ENCODE measurements at places on chromosomes 12 and 14. TPM values are rescaled to one million over a fixed set of nuclear protein-coding genes. Genes with fewer than 3 reads are reported as not detected.

DNA sequence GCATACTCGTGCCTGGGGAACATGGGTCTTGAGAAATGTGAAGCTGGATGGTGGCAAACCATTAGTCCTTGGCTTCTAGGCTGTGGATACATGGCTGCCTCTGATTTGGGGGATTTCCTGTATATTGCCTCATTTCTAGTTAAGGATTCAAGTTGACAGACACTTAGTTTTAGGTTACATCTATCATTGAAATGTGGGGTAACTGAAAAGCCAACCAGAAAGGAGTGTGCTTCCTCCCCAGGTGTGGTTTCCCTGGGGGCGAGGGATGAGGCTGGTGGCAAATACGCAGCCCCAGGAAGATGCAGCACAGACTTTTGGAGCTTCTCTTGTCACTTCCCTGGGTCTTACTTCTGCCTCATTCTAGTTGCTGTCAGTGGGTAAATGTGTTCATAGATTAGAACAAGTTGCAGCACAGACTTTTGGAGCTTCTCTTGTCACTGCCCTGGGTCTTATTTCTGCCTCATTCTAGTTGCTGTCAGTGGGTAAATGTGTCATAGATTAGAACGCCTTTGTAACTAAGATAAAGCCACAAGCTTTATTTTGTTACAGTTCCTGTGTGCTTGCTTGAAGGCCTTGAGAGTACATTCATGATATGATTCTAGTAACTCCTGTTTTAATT is 85.1 kb downstream of the BORCS5 start:
- DNase-seq: peak; percentile 86

DNA sequence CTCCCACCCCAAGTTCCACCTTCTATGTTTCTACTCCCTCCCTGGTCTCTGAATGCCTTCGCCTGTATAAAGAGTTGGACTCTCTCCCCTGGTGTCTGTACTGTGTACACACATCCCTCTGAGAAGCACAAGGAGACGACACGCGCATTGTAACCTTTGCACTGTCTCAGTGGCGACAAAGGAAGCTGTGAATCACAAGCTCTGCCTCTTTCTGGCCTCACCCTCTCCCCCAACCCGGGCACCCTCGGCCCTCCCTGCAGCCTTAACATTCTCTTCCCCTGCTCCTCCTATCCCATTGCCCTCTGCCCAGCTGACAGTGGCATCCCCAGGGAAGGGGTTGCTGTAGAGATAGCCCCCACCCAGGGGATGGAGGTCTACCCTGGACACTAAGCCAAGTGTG is 2.5 kb upstream of the SMARCD1 start:
- DNase-seq: no peak

- no peak for DNase-seq
Measured at GRCh38 chr12:68497107-68497506, 113.6 kb upstream of the RAP1B start.

INHBE gene
- total RNA-seq: not detected

DNA sequence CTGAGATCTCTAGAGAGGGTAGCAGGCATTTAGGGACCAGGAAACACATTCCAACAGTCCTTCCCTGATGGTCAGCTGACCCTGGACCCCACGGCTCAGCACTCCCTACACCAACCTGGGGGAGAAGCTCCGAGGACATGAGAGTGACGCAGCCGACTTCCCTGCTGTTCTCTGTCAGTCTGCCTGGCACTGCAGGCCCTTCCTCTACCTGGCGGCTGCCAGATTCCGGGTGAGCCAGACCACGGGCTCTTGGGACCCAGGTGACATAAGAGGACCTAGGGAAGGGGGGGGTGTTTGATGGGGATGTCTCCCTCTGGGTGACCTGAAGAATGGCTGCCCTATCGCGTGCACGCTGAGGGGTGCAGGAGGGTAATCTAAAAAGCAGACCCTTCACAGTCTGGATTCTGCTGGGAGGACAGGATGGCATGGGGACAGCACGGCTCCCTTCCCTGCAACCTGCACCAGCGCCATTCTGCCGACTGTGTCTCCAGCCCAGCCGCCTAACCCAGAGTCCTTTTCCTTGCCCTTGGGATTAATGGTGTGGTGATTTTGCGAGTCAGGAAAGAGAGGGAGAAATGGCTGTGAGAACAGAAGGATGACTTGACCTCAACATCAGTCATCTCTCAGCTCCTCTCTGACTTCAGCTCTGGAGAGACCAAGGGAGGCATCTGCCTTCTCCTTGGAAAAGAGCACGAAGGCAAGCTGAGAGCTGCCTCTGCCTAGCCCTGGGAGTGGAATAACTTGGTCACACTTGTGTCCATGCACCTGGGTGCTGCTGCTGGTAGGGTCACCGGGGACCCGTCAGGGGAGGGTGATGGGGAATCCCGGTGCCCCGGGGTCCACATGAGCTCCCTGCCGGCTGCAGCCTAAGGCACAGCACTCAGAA is 158.5 kb downstream of the CALM1 start:
- no peak for DNase-seq

- no peak for DNase-seq
Measured at GRCh38 chr12:27428466-27428865, 18.1 kb upstream of the SMCO2 start.

DNA sequence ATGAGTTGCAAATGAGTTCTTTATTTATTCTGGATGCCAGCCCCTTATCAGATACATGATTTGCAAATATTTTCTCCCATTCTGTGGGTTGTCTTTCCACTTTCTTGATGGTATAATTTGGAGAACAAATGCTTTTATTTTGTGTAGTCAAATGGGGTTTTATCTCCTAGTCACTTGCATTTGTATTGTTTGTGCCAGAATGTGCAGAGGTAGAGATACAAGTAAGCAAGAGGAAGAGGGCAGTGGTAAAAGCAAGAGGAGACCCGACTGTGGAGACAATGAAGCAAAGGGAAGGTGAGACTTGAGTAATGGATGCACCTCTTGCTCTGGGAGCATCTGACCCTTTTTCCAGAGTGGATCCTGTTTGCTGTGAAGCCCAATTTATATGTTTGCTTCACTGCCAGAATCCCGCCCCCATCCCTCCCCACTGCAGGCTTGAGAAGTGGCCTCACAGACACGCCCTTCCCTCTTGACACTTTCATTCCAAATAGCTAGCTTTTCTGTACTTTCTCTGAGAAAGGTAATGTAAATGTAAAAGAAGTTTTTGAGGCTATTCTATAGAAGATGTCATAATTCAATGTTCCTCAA is 786 bp upstream of the PFKM start:
- DNase-seq: no peak

GRCh38 chr12:47813511-47814196 is 6.0 kb downstream of the HDAC7 start:
- DNase-seq: peak; percentile 68

- no peak for DNase-seq
Measured at GRCh38 chr12:8681129-8681884, 16.5 kb upstream of the RIMKLB start.

GRCh38 chr12:50042693-50043092 is 14.7 kb upstream of the ASIC1 start:
- no peak for DNase-seq

CCDC85C gene
- 9.1 TPM for total RNA-seq

SSTR1 gene
- total RNA-seq: not detected

PAH gene
- not detected for total RNA-seq

SMCO3 gene
- not detected for total RNA-seq

DNA sequence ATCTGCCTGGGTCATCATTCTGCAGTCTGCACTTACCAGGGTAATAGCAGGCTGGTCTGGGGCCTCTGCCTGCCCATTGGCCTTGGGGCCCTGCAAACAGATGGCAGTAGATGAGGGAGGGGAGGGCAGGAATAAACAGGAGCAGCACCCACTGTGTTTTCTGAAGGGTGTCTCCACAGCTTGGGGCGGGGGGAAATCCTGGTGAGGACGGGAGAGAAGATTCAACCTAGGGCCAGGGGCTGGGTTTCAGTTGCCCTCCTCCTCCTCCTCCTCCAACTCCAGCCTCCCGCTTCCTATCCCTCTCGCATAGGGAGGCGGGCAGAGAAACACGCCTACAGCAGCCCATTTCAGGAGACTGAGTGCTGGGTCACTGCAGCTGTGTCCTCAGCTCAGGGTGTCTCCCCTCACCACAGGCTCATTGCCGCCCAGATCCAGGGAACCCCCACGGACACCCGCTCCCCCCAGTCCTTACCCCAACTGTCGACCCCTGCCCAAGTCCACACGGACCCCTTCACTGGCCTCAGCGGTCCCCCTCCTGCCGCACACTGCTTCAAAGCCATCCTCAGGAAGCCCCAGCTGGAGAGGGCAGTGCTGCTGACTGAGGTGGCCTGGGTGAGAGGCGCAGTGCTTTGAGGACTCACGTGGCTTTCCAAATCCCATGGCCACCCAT is 9.1 kb upstream of the KRT80 start:
- DNase-seq: no peak

GRCh38 chr12:108604208-108604941 is 6.5 kb upstream of the TMEM119 start:
- no peak for DNase-seq

- DNase-seq: no peak
Measured at GRCh38 chr14:100069161-100069800, 4.1 kb downstream of the EVL start.

TDRD9 gene
- total RNA-seq: 1.1 TPM

DNA sequence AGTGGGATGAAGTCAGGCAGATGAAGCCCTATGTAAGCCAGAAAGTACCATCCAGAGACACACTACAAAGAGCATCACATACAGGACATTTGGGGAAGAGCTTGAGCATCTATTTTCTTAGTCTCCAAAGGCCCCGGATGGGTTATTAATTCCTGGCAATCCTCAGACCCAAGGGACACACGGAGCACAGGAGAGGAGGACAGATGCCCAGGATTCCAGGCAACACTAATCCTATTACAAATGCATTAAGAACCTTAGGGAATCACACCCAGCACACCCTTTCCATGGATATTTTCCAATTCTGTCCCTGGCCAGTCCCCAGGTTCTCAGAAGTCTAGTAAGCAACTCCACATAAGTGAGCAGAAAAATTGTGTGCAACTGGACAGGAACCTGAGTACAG is 65.9 kb downstream of the CMKLR1 start:
- DNase-seq: no peak

- DNase-seq: no peak
Measured at GRCh38 chr12:59268295-59268809, 327.5 kb upstream of the SLC16A7 start.
